CD4-positive, alpha-beta T cell treated with Interleukin-15 for 4 hours (primary cell): ENCODE measurements at places on chromosomes 11 and 22.

DNA sequence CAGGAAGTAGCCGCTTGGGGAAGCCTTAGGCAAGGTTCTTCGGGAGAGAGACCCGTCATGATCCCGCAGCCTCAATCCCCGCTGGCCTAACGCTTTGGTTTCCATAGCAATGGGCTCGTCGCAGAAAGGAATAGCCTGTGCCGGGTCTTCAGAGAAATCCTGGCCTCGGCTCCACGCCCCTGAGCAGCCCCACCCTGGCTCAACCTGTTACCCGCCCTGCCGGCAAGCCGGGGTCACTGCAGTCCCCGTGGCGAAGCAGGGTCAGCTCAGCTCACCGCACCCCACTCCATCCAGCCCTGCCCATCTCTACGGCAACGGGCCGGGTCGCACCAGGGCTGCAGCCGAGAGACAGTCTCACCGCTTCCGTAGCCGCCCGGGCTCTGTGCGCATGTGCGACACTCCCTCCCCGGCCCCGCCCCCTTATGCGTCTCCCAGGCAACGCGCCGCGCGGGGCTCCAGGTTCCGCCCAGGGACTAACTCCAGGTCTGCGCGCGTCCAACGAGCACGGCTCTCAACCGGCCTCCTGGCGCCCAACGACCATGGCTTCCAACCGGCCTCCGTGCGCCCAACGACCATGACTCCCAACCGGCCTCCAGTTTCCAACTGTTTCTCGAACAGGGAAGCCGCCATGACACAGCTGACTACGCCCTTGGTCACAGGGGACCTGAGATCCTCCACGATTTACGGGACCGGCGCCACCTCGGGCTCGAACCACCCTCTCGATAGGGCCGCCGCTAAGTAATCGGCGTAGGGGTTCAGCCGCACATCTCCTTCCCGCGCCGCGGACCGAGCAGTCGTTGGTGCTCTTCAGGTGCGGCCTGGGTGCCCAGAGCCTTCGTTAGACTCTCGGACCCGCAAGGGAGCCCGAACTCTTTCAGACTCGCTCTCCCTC is at the start of gene DUSP18:
TSS of gene DUSP18 (minus strand) at position 382 of the 892 bp plus-strand sequence. CDS start 3,872 bp downstream, outside the sequence.
- DNase-seq: peak; percentile 96

GRCh38 chr11:17992916-17993315 is 19.9 kb downstream of the SERGEF start:
- no peak for DNase-seq

DNA sequence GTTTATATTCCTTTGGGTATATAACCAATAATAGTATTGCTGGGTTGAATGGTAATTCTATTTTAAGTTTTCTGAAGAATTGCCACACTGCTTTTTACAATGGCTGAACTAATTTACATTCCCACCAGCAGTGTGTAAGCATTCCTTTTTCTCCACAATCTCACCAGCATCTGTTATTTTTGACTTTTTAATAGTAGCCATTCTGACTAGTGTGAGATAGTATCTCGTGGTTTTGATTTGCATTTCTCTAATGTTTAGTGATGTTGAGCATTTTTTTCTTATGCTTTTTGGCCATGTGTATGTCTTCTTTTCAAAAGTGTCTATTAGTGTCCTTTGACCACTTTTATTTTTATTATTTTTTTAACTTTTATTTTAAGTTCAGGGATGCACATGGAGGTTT is 275.3 kb downstream of the METTL15 start:
- DNase-seq: no peak

DNA sequence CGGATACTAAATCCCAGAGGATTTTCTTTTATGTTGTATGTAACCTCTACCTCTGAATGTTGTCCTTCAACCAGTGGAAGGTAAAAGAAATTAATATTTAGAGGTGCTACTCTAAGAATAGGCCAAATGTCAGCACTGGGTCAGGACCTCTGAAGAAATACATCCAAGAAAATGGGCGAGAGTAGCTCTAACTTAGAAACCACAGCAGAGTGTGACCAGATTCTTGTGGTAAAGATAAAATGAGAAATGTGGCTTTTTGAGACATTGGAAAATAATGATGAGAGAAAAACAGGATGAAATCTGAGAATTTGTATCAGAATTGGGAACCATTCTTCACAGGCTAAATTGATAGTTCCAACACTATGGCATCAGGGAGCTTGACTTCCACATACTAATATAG is 63.5 kb downstream of the CSTPP1 start:
- no peak for DNase-seq

- DNase-seq: no peak
Measured at GRCh38 chr22:30250039-30250565, 3.5 kb upstream of the LIF start.

- no peak for DNase-seq
Measured at GRCh38 chr11:11810764-11811726, 30.7 kb upstream of the USP47 start.

DNA sequence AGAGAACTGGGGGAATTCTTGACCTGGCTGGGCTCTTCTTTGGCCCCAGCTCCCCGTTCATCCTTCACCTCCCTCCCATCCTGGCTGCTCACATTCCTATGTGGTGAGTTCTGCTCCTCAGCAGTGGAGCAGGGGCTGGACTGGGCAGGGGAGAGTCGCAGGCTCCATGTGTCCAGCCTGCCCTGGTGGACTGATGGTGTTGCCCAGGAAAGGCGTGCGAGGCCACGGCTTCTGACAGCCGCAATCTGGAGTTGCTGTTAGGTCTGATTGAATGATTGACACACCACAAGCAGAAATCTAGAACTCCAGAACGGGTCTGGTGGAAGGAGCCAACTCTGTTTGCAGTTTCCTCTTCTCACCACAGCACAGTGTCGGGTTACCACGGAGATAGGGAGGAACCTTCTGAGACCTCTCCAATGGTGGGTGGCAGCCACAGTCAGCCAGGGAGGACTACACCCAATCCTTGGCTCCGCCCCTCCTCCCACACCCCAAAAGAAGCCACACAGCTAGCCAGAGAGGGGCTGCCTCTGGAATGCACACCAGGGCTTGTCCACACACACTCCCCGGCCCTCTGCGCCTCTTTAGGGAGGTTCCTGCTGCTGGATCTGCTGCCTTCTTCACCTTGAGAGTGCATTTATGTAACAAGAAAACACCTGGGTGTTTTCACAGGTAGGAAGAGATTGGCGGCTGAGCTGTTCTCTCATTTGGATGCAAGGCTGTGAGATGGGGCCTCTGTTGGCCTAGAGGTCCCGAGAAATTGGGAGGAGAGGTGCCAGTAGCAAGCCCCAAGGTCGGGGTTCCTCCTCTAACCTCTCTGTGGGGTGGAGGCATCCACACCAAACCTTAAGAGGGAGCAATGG is 56.4 kb upstream of the CD44 start:
- DNase-seq: peak; percentile 95

- no peak for DNase-seq
Measured at GRCh38 chr22:37741312-37741795, 44.5 kb downstream of the TRIOBP start.

DNA sequence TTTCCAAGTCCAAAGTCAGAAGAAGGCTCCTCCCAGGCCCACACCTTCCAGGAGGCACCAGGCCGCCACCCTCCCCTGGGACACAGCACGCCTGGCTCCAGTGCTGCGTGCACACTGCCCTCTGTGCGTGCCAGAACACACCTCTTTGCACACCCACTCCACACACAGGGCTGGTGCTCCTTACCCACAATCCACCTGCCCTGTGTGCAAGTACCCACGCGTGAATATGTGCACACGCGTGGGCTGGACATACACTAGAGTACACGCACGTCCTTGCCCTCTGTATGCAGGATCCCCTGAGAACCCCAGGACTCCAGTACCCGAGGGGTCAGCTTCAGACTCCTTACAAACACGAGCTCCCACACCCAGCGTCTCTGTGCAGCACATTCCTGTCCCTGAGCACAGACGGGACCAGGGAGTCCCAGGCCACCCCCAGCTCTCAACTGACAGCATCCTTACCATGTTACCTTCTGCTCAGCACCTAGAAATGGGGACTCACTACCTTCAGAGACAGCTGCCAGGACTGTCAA is 2.8 kb downstream of the DUSP8 start:
- no peak for DNase-seq

DNA sequence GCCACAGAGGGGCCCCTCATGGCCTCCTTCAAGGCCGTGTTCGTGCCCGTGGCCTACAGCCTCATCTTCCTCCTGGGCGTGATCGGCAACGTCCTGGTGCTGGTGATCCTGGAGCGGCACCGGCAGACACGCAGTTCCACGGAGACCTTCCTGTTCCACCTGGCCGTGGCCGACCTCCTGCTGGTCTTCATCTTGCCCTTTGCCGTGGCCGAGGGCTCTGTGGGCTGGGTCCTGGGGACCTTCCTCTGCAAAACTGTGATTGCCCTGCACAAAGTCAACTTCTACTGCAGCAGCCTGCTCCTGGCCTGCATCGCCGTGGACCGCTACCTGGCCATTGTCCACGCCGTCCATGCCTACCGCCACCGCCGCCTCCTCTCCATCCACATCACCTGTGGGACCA is 10.0 kb downstream of the CXCR5 start:
- DNase-seq: no peak

DNA sequence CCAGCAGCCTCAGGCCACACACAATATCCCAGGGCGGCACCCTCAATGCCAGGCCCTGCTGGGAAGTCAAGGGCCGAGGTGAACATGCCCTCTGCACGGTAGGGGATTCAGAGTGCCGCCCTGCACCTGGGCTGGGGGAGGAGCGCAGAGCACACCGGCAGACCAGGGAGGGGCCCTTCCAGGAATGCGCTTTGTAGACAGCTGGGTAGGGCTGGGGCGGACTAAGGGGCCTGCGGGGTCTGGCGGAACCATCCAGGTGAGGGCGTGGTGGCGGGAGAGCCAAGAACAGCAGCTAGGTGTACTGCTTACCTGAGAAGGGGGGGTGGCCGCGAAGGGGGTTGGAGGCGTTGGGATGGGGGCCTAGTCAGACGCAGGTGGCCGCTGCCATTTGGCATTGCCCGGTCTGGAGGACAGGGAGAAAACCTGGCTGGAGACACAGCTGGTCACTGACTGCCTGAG is 26.0 kb downstream of the DUSP8 start:
- no peak for DNase-seq

GRCh38 chr11:44004452-44005062 is 43.2 kb upstream of the ACCSL start:
- no peak for DNase-seq

- no peak for DNase-seq
Measured at GRCh38 chr11:130403271-130403804, 25.1 kb downstream of the ADAMTS8 start.

GRCh38 chr11:12192794-12193514 is 82.6 kb downstream of the MICAL2 start:
- no peak for DNase-seq

DNA sequence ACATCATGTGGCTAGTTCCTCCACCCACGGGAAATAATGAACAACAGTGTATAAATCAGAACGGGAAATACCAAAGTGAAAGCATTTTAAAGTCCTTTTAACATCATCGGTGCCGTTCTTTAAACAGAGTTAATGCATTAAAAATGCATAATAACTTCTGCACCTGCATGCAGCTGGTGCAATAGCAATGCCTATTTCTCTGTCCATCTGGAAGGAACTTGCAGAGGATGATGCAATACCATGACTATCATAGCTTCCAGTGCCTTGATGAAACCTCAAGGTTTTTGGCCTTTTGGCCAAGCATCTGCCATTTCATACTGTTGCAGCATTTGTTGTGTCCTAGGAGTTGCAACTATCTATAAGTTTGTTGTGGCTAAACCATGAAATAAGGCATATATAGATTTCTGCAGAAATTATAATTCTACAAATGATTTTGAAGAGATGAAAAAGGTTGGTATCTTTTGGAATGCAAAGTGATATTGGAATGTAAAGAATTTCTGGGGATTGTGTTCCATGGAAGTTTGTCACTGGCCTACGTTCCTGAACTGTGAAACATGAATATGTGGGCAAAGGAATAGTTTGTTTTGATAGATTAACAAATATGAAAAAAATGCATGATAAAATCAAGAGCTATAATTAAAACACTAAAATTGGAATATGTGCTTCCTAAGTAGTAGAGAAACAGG is 9.8 kb upstream of the EIF3F start:
- no peak for DNase-seq

GRCh38 chr11:19243613-19244012 is 2.9 kb upstream of the E2F8 start:
- no peak for DNase-seq

GRCh38 chr11:38206663-38207062 is 1608.6 kb upstream of the RAG2 start:
- DNase-seq: no peak

- DNase-seq: no peak
Measured at GRCh38 chr11:123145661-123146060, 49.4 kb downstream of the CLMP start.

DNA sequence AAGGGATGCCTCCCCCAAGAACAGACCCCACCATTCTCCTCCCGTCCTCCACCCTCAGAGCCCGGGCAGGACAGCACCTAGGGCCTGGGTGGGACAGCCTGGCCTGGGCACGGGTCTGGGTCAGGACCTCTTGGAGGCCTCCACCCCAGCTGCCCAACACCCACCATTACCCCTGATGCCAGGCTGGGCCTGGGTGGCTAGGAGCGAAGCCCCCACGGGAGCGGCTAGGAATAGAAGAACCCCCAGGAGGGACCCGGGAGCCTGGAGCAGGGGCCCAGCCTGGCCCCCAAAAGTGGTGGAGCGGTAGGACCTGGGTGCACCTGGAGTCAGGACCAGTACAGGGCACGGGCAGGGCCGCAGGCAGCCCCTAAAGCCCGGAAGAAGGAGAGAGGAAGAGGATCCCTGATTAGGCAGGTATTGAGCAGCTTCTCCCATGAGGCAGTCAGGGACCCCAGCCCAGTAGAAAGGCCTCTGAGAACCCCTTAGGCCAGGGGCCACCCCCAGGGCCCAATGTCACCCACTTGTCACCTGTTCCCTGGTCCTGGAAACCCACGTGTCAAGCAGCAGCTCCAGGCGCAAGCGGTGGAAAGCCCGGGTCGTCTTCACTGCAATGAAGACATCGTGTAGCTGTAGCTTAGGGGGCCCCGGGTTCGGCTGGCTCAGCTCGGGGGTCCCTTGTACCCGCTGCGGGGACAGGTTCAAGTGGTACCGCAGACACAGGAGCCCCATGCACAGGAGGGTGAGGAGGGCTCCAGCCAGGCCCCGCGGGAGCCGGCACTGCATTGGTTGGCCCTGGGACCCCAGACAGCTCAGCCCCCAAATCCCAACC is 575 bp downstream of the MFNG start:
- peak; percentile 9 for DNase-seq

- peak; percentile 58 for DNase-seq
Measured at GRCh38 chr11:118913411-118914125, 12.2 kb downstream of the BCL9L start.

- DNase-seq: no peak
Measured at GRCh38 chr11:2750101-2750681, 50.4 kb upstream of the KCNQ1OT1 start.
